ENCODE measurements at places on chromosomes 3 and 15.

- DNase-seq, result peak; percentile 38
Measured at GRCh38 chr15:89349206-89349558, 14.6 kb upstream of the POLG start.

DNA sequence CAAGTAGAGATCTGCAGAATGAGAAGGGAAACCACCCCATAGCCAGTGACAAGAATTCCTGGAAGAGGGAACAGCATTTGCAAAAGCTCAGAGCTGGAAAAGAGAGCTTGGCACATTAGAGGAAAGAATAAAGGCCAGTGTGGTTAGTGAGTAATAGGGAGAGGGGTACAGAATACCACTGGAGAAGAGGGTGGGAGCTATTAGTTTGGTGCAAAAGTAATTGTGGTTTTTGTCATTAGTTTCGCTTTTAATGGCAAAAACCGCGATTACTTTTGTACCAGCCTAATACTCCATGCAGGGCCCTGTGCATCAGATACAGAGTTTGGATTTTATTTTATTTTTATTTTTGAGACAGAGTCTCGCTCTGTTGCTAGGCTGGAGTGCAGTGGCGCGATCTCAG, 9.8 kb downstream of the SLC24A1 start:
- DNase-seq, result no peak

- peak; percentile 52 for DNase-seq
Measured at GRCh38 chr15:83275412-83275811, 9.1 kb downstream of the BNC1 start.

GRCh38 chr15:101138913-101139880, 112.7 kb downstream of the CHSY1 start:
- DNase-seq, result no peak

DNA sequence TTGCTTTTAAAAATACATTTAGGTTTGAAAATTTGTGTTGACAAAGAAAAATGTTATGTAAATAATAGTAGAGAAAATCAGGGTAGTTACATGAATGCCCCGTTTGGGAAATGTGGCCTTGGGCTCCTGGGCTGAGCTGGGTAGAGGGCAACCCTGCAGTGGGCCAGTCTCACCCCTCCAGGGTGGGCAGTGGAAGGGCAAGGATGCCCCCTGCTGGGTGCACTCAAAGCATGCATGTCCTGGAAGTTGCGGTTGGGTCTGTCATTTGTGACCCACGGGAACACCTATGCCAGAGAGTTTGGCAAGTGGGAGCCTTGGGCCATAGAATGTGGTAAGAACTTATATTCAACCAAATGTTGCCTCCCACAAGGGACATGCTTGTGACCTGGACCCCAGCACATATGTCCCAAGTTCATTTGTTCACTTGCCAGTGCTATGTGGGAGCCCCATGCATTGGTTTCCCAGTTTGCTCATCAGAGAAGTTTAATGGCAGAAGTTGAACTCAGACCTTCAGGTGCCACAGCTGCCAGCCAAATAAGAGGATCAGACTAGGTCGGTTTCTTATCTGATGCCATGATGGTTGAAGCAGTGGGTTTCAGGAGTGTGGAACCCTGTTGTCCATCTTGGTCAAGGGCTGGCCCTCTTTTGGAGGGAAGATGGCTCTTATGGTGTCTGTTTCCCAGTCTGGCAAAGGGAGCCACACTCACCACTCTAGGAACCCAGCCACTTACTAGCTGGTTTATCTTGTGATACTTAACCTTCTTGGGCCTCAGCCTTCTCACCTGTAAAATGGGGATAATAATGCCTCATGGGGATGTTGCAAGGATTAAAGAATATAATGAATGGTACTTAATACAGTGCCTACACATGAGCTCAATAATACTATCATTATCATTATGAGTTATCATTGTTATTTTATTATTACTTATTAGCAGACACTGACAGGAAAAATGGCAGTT, 2.5 kb upstream of the PLCB2 start:
- DNase-seq, result peak; percentile 46

DNA sequence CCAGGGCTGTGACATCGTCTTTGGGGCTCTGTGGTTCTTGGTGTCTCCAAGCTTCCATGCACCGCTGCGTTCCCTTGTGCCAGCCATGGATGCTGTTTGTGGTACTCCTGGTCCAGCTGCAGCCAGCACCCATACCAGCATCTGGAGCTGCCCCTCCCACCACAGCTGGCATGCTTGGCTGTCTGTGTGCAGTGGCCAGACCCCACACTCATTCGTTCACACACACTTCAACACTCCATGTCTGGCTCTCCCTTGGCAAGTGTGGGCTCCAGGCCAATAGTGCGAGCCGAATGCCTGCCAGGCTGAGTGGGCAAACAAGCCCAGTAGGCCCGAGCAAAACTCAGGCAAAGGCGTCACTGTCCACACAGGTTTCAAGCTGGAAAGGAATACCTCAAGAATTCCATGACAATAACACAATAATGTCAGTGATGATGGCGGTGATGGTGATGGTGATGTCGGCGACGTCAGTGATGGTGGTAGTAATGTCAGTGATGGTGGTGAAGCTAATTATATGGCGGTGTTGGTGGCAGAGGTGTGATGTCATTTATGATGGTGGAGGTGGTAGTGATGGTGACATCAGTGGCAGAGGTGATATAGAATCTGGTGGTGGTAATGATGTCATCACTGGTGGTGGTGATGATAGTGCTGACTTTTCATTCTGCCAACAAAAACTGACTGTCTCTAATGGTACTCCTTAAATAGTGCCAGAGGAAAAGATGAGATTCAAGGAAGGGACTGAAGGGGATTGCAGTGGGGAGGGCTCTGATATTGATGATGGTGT, 19.3 kb downstream of the TBC1D21 start:
- no peak for DNase-seq

DNA sequence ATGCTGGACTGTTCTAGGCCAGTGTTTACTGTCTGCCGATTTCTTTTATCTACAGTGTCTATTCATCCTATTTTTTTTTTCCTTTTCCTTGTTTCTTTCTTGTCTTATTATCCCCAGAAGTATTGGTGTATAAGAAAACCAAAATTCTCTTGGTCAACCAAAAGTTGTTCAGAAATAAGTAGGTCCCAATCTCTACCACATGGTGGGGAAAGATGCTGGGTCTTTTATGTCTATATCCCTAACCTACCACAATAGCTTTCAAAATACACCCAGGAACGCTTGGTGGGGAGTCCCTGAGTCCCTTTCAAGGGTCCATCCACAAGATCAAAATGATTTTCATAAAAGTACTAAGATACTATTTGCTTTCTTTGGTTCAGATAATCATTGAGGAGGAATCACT, 225.6 kb downstream of the CLSTN2 start:
- DNase-seq, result no peak

DNA sequence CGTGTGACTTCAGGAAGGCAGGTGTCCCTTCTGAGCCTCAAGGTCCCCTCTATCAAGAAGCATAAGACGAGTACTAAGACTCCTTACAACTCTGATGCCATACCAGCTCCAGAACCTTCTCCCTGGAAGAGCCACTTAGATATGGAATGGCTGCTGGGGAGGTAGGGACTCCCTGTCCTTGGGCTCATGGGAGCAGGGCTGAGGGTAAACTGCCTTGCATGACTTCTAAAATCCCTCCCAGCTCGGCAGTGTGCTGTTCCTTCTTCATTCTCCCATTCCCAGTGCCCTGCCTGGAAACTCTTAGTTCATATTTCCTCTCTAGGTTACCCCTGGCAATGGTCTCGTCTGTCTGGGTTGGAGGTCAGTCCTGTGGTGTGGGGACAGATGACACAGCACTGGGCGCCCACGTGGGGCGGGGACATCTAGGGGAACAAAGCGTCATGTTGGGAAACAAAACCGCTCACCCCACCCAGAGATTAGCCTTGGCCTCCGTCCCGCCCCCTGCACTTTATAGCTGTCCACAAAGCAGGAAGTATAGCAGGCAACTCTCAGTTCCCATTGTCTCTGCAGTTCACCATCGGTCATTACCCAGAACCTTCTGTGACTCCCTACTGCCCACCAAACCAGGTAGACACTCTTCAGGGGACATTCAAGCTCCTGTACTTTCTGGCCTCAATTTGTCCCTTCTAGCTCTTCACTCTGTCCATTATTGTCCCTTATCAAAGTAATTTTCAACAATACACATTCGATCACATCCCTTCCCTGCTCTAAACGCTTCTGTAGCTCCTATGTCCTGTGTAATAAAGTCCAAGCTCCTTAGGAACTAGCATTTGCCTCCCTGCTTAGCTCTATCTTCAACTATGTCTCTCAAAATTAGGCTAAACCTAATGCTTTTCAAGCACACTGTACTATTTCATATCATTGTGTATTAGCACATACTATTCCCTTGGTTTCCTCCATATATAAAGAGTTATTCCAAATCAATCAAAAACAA, 73.8 kb downstream of the IQSEC1 start:
- peak; percentile 86 for DNase-seq

- no peak for DNase-seq
Measured at GRCh38 chr3:20865803-20866202, 679.8 kb upstream of the SGO1 start.

DNA sequence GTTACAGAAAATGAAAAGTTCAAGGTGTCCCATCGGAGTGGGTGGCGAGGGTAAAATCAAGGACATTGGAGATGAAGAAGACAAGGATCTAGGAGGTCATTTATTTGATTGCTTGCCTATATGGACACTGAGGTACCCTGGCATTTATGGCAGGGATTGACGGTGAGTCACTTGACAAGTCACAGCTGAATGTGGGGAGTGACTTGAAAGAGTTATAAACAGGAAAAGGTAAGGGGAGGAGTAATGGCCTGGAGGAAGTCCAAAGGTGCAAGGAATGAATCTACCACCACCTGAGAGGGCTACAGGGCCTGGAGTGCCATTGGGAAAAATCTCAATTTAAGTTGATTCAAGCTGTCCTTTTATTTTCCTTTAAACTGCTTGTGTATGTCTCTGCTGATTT, 11.8 kb upstream of the SGO1 start:
- no peak for DNase-seq

DNA sequence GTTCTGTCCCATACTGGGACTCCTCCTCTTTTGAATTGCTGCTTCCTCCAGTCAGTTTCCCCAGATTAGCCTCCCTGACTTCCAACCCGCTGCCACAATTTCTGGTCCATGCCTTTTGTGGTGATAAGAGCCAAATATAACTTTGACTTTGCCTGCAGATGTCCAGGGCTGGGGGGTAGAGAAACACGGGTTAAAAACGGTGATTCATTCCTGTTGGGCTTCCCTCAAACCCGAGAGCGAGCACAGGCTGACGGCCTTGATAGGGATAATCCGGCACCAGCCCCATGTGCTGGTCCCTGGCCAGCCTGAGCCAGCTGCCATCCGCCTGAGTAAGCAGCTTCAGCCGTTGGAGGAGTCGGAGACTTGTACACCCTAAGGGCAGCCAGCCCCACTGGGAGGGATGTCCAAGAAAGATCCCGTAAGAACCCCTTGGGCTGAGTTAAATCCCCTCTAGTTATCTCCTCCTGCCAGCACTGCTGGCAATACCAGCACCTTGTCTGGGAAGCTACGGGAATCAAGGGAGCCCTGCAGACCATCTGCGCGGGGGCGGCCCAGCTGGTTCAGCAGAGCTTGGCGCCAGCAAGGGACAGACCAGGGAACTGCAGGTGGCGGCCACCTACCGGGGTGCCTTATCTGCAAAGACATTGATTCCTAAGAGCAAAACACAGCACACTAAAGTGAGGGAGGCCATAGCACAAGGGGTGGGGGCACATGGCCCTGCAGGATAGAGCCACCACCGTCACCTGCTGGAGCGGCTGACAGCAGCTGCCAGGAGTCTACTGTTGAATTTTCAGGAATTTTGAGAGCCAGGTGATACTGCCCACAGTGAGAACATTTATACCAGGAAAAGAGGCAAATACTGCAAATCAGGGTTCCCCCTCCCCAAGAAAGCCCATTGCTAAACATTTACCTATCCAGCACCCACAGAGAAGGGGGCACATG, 18.1 kb downstream of the CSPG4 start:
- DNase-seq, result peak; percentile 96

DNA sequence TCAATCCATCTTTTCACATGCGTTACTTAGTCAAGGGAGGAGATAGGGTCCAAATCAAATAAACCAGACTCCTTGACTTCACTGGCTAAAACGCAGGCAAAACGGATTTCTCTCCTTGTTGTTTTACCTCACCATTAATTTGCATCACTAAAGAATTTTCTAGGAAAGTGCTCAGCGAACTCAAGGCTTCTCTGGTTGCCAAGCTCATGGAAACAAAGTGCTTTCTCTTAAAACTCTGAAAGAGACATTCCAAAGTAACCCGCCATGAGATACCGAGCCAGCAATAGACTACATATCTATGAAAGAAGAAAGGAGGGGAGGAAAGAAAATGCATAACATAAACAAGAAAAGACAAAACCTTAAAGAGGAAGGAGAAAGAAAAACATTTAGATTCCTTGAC, 211.7 kb upstream of the WNT5A start:
- DNase-seq, result no peak

DNA sequence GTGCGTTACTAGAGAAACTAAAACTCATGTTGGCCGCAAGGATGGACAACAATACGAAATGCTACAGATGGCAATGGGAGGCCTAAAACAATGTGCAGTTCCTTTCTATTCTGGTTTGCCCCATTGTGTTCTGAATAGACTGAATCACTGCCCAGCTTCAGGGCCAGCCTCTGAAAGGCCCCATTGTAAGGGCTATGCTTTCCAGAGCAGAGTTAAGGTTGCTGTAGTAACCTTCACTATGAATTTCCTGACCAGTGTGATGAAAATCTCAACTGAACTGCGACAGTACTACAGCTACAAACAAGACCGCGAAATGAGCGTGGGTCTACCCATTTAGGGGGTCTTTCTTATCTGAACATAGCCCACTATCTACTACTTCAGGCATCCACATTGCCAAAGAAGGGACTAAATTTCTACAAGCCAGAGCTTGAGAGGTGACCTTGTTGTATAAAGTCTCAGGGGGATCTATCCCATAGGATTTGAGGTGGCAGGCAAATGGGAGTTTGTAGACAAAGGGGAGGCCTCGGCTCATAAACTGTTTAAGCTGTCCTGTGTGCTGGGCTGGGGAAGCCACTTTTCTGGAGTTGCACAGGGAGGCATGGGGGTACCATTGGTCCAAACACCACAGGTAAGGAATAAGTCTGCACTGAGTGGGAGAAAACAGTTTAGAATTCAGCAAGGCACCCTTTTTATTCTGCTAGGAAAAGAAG, 80.1 kb downstream of the MYO1E start:
- DNase-seq, result no peak

GRCh38 chr3:45950131-45950530, 6.9 kb downstream of the CXCR6 start:
- DNase-seq, result no peak

DNA sequence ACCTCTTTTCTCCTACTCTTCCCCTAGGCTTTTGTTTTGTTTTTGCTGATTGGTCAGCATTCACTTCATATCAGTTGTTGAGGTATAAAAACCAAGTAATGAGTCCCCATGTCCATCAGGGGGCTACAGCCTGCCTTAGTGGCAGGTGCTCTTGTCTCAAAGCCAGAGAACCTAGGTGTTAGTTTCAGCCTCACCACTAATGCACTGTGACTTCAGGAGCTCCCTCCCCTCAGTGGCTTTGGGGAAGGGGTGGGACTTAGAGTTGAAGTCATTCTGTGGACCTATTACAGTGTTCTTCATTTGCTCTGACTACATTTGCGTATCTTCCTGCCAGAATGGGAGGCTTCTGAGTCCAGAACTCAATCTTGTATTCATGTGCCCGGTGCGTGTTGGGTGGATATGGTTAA, 41.6 kb downstream of the NR2C2 start:
- DNase-seq, result no peak

GRCh38 chr3:48897460-48898376, 964 bp downstream of the SLC25A20 start:
- no peak for DNase-seq
